ENCODE measurements at places on chromosomes 7 and 10.

DNA sequence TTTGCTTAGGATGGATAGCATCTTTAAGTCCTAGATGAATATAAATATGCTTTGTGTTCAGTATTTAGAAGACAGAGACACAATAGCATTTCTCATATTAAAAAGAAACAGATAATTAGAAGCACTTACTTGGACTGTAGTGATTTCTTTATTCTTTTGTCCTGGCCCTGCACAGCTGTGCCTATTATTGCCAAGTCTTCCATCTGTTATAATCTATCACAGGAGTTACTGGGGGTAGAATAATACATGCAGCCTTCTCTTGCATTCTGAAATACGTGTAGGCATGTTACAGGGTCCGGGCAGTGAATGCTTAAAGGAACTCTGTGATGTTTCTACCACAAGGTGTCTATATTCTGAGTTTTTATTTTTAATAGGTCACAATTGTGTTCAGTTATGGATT, 461.5 kb upstream of the COBL start:
- no peak for DNase-seq

GRCh38 chr7:133853706-133854276, 273.3 kb upstream of the LRGUK start:
- DNase-seq: peak; percentile 25

- no peak for DNase-seq
Measured at GRCh38 chr7:5232874-5233273, 42.8 kb downstream of the WIPI2 start.

DNA sequence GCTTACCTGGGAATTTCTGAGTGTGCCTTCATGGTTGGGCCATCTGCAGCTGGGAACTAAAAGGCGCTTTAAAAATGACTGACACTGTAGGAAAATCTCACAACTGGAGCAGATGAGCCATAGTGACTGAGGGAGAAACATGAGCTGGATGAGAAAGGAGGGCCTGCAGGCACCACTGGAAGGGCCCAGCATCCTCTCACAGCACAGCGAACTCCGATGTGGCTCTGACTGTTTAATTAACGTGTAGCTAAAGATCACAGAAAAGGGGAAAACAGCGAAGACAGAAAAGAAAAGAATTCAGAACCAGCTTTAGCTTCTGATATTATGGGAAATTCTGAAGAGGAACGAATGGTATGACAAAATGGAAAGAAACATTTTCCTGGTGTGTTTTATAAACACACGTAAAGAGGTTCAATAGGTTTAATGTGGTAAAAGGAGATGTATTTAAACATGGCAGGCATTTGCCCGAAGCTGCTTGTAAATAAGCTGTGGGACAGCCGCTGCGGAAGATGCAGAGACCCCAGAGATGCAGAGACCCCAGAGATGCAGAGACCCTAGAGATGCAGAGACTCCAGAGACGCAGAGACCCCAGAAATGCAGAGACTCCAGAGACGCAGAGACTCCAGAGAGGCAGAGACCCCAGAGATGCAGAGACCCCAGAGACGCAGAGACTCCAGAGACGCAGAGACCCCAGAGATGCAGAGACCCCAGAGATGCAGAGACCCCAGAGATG, 534.3 kb downstream of the PTPRN2 start:
- DNase-seq: no peak

DNA sequence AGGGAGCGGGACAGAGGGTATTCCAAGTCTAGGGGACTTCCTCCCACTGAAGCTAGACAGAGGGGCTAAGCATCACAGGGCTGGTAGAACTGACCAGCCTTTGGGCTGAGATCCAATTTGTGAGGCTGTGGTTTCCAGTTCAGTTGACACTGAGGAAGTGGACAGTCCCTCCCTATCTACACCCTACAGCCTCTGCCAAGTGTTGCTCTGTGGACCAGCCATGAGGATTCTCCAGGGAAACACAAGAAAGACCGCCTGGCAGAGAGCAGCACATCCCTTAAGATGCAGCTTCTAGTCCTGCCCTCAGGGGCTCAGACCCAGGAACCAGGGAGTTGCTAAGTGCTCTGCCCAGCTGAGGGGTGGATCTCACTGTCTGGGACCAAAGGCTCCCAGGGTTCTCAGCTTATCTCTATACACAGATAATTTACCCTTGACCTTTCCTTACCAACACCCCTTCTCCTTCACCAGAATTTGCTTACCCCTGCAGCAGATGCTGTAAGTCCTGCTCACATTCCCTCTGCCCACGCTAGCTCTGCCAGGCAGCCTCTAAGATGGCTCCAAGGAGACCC, 252.0 kb downstream of the SKIDA1 start:
- no peak for DNase-seq

- DNase-seq: no peak
Measured at GRCh38 chr7:81648716-81649115, 121.1 kb downstream of the HGF start.

GRCh38 chr7:151080067-151080521, 515 bp downstream of the FASTK start:
- DNase-seq: no peak

DNA sequence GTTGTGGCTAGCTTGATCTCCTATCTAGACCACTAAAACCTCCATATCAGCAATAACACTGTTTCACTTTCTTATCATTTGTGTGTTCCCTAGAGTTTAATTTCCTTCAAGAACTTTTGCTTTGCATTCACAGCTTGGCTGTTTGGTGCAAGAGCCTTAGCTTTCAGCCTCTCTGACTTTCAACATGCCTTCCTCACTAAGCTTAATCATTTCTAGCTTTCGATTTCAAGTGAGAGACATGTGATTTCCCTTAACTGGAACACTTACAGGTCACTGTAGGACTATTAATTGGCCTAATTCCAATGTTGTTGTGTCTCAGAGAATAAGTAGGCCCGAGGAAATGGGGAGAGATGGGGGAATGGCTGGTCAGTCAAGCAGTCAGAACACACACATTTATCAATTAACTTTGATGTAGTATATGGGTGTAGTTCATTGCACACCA, 10.6 kb upstream of the BPGM start:
- no peak for DNase-seq

- DNase-seq: no peak
Measured at GRCh38 chr7:17944720-17945119, 4.4 kb upstream of the SNX13 start.

DNA sequence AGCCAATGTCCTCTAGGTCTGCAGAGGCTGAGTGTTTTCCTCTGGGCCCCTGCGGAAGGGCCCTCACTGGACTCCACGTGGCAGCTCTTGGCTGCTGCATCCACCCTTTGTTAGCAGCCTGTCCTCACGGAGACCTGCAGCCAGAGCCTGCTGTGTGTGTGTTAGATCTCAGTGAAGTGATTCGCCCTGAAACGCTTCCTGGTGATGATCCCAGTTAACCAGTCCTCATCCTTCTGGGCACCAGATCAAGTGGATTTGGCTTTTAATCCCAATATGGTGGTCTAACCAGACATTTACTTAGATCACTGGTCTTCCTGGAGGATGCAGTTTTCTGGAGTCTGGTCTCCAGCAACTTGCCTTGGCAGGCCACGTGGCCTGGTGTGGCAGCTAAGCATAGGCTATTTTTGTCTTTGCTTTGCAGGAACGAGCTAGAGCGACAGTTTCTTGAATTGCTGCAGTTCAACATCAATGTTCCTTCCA, 39.5 kb upstream of the GJD4 start:
- peak; percentile 50 for DNase-seq

GRCh38 chr10:12201543-12201942, 5.6 kb downstream of the CDC123 start:
- DNase-seq: no peak

DNA sequence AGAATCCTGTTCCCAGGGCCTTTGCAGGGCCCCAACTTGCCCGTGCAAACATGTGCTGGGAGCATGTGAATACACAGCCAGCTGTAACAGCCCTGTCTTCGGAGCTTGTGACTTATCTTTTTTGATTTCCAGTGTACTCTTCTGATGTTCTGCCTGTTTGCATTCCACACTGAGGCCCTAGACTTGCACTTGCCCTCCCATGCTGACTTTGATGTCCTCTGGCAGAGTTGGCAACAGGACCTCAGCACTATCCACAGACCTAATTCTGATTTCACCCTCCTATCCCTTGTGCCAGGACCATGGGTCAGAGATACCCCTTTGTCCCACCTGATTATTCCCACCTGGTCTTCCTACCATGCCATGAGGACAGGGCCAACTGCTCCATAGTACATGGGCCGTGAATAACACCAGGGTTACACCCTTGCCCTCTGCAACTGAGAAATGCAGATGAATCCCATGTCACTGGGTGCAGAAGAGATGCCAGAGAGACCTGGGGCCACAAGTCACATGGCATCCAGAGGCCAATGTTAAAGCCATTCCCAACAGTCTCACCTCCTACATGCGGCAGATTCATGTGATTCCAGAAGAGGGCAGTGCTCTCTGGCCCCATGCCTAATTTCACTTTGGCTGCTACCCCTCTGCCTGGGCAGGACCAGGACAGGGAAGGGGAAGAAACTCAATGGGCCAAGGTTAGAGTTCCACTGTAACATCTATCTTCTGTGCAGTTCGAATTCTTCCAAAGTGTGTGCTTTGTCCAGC, 43.0 kb downstream of the SCRN1 start:
- no peak for DNase-seq

DNA sequence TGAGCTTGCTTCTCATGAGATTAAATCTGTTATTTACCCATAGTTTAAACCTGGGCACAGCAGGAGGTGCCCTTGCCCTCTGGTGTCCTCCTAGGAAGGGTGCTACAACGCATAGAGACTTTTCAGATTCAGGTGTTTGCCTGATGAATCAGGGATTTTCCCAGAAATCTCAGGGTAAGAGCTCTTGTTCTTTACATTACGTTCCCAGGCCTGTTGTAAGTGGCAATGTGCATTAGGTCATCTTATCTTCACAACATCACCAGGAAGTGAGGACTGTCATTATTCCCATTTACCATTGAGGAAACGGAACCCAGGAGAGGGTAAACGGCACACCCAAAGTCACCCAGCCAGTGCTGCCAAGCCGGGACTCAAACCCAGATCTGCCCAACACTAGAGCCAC, 73.0 kb downstream of the NHLRC2 start:
- no peak for DNase-seq

DNA sequence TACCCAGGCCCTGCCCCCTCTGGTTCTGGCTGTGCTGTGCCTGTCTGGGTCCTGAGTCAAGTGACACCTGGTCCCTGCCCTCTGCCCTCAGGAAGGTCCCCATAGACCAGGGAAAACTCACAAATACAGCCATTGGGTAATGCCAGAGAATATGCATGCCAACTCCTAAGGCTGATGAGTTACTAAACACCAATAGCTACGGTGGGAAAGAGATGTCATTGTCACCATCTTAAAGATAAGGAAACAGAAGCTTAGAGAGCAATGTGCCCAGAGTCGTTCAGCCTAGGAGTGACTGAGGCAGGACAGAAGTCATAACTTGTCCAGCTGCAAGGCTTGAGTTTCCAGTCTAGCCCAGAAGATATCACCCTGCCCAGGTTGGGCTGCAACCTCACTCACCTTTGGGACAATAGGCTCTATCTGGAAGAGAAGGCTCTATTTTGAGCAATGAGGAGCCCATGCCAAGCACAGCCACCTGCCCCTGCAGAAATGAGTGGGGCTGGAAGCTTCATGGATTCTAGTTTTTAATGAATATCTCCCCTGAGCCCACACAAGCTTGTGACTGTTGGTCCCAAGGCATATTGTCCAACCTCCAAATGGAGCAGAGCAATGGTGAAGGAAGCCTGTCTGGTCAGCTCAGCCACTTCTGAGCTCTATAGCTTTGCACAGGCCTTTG, 42.6 kb downstream of the ZNF273 start:
- no peak for DNase-seq

- DNase-seq: no peak
Measured at GRCh38 chr10:59654007-59654406, 55.6 kb downstream of the SLC16A9 start.

- no peak for DNase-seq
Measured at GRCh38 chr7:114620208-114620607, 205.6 kb downstream of the FOXP2 start.

DNA sequence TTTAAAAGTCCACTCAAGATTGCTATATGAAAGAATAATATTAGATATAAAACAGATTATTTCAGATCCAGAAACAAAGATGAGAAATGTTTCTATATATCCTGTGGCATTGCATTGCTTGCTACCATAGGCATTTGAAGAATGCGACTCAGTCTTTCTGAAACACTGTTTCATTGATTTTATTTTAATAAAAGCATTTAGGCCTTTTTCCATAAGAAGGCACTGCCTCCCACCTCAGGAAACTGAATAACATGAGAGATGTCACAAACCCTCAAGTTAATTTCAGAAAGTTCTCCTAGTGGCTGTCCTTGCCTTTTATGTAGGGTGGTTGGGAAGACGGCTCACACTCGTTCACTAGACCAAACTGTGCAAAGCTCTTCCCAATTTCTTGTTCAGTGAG, 23.3 kb downstream of the PRPS1L1 start:
- no peak for DNase-seq

- DNase-seq: no peak
Measured at GRCh38 chr7:143459359-143459758, 16.1 kb downstream of the TAS2R60 start.

GRCh38 chr7:38760226-38760625, 129.1 kb upstream of the AMPH start:
- DNase-seq: no peak

- DNase-seq: no peak
Measured at GRCh38 chr10:116030576-116030975, 242.4 kb downstream of the GFRA1 start.

DNA sequence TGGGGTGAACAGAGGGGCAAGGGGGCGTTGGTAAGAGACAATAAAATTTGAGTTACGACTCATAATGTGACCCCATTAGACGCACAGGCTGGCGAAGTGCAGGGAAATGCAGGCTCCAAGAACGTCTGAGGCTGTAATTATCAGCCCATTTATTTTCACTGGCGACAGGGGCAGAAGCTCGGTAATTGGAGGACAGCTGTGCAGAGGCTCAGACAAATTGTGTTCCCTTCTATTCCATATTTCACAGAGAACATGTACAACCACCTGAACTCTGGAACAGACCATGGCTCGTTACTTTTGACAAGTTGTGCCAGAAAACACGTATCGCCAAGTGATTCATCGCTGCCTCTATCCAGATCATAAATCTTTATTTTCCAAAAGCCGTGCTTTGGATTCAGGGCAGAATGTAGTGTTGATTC, 137.3 kb upstream of the FRMD4A start:
- no peak for DNase-seq

DNA sequence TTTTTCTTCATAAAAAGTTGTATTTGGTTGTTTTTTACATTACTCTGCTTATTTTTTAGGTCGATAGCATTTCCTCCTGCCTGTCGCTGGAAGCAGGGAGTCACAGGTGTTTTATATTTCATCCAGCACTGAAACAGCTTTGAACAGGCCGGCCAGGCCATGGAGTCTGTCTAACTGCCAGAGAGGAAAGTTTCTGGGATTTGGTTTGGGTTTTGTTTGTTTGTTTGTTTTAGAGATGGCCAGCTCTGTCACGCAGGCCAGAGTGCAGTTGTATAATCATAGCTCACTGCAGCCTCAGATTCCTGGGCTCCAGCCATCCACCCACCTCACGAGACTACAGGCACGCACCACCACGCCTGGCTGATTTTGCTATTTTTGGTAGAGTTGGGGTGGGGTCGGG, 23.4 kb downstream of the PROSER2 start:
- DNase-seq: no peak

Measured in femur (tissue), 1 donor.